Retinal pigment epithelial cell (primary cell): ENCODE measurements at places on chromosomes 2 and 18.
A peak's percentile ranks its signal among the peaks of the same experiment; 100 is the strongest.

GRCh38 chr18:3688690-3689089 is 238.7 kb downstream of the TGIF1 start:
- DNase-seq = peak; percentile 64

DNA sequence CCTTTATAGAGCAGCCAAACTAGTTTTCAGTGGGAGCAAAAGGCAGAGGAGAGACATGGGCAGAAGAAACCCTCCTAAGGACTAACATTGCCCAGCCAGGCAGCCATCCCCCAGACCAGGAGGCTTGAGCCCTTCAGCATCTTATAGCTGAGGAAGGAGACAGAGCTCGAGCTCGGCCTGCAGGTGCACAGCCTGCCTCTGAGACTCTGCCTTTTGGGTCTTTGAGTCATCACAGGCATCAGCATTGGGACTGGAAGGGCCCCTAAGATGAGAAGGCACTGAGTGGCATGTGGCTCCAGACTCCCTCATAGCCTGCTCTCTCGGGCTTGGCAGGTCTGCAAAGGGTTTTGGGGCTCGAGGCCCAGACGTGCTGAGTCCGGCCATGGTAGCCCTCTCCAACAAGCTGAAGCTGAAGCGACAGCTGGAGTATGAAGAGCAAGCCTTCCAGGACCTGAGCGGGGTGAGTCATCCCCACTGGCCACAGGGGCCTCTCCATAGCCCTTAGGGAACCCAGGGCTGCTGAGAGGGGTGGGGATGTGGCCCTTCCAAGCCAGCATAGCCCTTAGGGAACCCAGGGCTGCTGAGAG is 84.1 kb downstream of the EPAS1 start:
- no peak for DNase-seq

GRCh38 chr18:59220784-59221765 is 1.1 kb downstream of the GRP start:
- DNase-seq = no peak

GRCh38 chr18:51712821-51713220 is 515.3 kb upstream of the MEX3C start:
- no peak for DNase-seq

DNA sequence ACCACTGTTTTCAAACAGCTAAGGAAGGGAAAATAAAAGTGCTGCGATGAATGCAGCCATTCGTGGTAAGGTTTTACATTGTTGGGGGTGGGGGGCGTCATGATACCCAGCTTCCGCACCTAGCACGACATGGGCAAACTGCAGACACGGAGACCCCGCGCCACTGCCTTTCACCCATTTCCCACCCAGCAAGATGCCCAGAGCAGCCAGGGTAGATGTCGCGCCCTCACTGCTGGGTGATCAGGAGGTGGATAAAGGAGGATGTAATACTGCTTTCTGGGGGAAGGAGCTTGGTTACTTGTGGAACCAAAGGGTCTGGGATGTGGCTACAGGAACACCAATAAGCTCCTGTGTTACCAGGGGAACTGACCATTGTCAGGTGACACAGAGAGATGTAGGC is 138.4 kb downstream of the ZNF516 start:
- DNase-seq = no peak

DNA sequence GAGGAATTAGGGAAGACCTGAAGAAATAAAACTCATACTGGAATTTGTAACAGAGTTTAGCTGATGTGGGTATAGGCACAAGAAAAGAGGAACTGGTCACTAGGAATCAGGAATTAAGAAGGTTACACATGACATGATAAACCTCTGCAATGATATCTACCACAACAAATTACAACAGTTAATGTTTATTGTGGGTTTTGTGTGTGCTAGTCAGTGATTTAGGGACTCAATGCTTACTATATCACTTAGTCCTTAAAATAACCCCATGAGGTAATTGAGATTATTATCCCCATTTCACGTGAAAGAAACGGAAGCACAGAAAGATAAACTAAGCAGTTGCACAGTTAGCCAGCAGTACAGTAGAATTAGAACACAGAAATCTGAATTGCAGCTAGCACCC is 415.8 kb upstream of the ZEB2 start:
- no peak for DNase-seq

DNA sequence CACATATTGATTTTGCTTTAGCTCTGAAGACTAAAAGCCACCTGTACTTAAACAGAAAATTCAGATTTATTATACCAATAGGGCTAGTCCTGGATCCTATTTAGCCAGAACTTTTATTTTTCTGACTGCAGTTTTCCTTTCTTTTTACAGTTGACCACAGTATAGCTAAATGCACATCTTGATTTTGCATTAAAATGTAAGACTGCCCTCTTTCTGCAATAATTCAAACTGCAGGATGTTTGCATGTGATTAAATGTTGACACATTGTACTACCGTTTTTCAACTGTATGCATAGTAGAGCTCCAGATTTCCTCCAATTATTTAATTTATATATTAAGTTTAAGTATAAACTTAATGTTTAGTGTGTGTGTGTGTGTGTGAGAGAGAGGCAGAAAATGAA is 1262.9 kb downstream of the SUCLG1 start:
- peak; percentile 19 for DNase-seq

GRCh38 chr2:10972683-10973433 is 61.1 kb downstream of the KCNF1 start:
- DNase-seq = no peak

DNA sequence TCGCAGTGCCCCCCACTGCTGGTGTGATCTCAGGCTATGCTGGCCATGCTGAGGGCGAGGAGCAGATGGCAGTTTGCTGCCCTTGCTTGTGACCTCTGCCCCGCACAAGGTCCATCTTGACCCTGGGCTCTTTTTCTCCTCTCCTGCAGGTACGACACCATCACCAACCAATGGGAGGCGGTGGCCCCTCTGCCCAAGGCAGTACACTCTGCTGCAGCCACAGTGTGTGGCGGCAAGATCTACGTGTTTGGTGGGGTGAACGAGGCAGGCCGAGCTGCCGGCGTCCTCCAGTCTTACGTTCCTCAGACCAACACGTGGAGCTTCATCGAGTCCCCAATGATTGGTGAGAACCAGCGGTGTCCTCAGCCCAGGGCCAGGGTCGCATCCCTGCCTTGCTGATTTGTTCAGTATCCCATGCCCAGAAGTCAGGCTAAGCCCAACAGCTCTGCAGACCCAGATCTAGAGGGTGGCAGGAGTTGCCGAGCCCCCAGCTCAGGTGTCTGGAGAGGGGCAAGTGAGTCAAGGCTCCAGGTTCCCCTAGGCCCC is 223.8 kb downstream of the ATAD2B start:
- DNase-seq = no peak

GRCh38 chr2:199662255-199662654 is 188.7 kb downstream of the FTCDNL1 start:
- no peak for DNase-seq

- no peak for DNase-seq
Observed at GRCh38 chr2:231068525-231069222, 12.0 kb downstream of the PSMD1 start.

- DNase-seq = no peak
Observed at GRCh38 chr2:205683502-205684367, 1.4 kb downstream of the NRP2 start.

GRCh38 chr18:58038063-58038462 is 6.0 kb upstream of the NEDD4L start:
- DNase-seq = no peak

DNA sequence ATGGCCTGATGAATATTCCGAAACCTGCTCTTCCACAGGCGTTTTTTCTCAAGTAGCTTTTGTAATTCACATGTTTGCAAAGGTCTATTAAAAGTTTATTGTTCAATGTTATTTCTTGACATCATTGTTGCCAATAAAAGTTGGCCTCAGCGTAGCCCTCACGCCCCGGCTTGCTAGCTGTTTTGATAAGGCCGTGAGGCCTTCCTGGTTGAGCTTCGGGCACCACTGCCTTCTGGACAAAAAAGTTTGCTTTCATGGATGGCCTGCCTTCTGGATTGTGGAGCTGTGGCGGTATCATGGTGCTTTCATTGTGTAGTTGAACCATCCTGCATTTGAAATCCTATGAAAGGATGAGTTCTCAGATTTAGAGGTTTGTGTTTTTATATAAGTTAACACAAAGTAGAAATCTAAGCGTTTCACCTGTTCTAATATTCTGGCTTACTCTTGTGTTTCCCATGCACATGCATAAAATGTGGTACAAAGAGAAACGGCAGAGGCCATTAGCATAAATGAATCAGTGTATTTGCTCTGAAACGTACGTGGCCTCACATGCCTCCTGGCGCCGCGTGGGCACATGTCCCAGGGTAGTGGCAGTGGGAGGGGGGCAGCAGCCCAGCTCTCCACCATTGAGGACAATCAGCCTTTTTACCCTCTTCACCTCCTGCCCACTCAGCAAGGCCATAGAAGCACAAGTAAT is 134.5 kb downstream of the NCK2 start:
- DNase-seq = no peak

DNA sequence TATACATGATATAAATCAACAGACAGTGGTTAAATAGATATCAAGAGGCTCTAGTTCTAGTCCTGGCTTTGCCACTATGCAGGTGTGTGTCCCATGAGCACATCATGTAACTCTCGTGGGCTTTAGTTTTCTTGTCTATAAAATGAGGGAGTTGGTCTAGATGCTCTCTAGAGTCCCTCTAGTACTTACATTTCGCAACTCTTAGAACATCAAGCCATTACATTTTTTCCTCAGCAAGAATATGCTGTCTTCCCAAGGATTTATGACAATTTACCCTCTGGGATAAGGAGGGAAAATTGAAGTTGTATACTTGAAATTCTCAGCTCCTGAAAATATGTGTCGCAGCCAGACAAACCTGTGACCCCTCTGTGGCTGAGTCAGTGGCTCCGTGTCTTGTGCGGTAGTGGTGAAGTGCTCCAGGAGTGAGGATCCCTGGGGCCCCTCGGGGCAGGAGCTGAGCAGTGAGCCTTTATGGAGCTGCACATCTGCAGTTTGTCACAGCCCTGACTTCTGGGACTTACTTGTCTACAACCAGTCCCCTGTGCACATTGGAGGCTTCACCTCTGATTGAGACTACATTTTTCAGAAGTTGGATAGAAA is 6.8 kb downstream of the PKP4 start:
- no peak for DNase-seq

DNA sequence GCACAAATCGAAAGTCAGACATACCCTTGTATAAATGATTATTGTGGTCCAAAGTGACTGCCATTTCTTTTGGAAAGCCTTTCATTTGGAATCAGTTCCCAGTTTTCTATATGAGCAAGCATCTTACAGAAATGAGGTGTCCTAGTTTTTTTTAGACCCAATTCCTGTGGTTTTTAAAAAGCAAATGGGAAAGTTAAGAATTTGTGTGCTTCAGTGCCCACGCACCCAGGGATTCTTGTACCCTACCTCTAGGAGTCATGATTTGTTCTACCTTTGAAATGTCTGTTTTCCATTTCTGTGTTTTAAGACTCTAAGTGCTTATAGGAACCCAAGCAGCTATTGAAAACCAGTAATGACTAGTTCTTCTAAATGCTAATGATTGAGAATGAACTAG is 218.1 kb downstream of the CAMKMT start:
- DNase-seq = no peak

- no peak for DNase-seq
Observed at GRCh38 chr18:27952741-27953140, 224.2 kb downstream of the CDH2 start.

- DNase-seq = no peak
Observed at GRCh38 chr2:240205348-240205747, 64.9 kb upstream of the OTOS start.

GRCh38 chr18:9913526-9914333 is at the start of gene VAPA:
Gene VAPA (plus strand): TSS chr18:9914016. CDS start chr18:9914257, 241 bp downstream.
- DNase-seq = peak; percentile 75

GRCh38 chr2:72800492-72800891 is 25.3 kb downstream of the EXOC6B start:
- no peak for DNase-seq

DNA sequence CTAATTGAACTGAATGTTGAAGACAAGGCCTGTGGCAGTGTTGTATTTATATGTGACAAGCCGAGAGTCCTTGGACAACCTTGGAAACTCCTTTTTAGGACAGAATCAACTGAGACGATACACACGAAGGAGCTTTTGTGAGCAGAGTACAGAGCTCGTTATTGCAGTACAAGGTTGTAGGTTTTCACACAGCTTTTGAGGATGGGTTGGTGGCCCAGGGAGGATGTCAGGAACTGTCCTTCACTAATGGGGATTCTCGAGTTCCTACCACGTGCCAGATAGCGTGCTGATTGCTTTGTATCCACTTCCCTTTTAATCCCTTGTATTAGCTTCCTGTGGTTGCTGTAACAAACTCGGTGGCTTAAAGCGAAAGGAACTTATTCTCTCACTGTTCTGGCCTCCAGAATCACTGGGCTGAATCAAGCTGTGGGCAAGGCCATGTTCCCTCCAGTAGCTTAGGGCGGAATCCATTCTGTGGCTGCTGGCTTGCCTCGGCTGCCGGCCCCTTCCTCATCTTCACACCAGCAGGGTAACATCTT is 20.2 kb downstream of the INPP4A start:
- DNase-seq = no peak

DNA sequence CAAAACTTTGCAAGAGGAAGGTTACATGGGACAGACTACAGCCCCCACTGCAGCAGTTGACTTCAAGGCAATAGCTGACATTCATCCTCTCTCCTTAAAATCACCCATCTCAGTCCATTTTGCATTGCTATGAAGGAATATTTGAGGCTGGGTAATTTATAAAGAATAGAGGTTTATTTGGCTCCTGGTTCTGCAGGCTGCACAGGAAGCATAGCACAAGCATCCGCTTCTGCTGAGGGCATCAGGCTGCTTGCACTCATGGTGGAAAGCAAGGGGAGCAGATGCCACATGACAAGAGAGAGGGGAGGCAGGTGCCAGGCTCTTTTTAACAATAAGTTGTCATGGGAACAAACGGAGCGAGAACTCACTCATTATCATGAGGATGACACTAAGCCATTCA is 646.0 kb downstream of the ZEB2 start:
- no peak for DNase-seq
